ENCODE measurements at places on chromosomes 16 and 17.

- no peak for DNase-seq
Observed at GRCh38 chr17:75913537-75914210, 9.0 kb upstream of the MRPL38 start.

GRCh38 chr16:57371494-57372371, 557 bp upstream of the CX3CL1 start:
- DNase-seq = no peak

DNA sequence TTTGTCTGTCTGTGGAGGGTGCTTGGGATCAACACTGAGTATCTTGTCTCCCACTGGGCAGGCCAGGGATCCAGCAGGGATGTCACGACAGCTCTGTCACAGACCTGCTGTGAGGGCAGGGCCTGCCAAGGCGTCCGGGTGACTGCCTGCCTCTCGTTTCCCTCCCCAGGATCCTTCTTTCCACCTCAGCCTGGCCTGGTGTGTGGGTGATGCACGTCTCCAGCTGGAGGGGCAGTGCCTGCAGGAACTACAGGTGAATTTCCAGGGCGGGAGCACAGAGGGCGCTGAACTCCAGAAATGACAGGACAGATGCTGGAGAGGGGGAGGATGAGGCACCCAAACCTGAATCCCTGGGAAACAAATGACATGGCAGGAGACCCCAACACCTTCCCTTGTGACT, 6.8 kb upstream of the MMP15 start:
- DNase-seq = no peak

- DNase-seq = no peak
Observed at GRCh38 chr17:45149669-45150664, 1.7 kb downstream of the HEXIM1 start.

DNA sequence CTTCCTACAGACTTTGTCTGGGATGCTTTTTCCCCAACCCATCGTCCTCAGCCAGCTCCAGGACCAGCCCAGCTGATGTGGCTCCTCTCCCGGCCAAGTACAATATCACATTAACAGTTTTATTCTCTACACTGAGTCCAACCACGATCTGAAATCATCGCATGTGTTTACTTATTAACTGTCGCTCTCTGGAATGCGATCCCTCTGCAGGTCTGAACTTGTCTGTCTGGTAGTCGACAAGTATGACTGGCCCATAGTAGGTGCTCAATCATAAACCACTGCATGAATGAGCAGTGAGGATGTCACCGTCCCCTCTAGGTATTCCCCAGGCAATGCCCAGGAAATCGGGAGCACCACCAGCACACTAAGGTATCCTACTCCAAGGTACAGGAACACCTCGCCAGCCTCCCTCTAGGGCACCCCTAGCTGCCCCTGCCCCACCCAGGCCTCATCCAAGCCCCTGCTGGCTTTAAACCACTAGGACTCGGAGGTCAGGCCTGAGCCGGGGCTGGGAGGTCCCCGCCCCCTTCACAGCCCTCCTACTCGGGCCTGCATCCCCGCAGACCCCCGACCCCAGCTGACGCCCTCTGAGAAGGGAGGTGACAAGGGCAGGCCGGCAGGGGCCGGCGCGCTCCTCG, 27.7 kb downstream of the RTN4RL1 start:
- DNase-seq = no peak

GRCh38 chr17:2239882-2240430, 63.6 kb downstream of the SMG6 start:
- peak; percentile 5 for DNase-seq

DNA sequence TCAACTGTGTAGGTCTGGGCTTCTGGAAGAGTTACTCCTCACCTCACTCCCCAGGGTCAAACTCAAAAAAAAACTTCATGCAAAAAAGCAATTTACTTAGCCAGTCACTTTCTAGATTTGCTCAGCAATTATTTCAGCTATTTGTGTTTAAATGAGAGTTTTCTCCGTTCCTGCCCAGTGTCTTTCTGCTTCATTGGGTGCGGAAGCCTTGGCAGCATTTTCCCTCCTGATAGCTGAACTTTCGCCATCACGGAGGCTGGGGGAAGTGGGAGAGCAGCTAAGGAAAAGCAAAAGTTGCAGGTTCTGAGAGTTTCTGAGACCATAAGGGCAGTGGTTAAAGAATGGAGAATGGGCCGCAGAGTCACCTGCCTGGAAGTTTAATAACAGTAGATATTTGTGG, 287.1 kb upstream of the DYNLRB2 start:
- no peak for DNase-seq

DNA sequence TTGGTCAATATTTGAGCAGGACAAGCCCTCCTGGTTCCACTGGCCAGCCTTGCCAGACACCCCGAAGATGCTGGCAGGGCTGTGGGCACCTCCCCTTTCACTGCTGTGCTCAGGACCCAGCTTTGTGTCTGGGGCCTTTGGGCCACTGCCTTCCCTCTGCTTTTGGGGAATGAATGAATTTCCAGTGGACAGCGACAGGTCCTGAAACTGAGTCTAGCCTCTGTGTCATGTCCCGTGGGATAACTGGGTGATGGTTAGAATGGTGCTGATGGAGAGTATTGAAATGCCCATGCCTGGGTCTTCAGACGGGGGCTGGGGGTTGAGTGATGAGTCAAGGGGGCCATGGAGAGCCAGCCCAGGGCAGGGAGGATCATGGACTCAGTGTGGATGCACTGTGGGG, 135.8 kb downstream of the FOXL1 start:
- no peak for DNase-seq

- no peak for DNase-seq
Observed at GRCh38 chr17:79304884-79305283, 230.3 kb downstream of the ENGASE start.

DNA sequence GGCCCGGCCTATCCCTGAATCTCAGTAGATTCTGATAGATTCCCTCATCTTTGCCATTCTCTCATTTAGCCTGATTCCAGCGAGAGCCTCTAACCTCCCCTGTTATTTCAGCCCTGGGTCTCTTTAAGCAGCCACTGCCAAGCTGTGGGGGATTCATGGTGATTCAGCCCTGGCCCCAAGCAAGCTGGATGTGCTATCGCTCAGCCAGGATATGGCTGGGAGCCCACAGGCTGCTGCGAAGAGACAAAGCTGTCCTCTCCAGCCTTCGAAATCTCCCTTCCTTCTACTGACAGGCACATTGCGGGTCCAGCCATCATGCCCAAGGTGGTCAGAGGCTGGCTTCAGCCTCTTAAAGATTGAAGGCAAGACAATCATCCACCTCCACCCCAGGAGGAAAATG, 394.1 kb downstream of the SOX9 start:
- no peak for DNase-seq

DNA sequence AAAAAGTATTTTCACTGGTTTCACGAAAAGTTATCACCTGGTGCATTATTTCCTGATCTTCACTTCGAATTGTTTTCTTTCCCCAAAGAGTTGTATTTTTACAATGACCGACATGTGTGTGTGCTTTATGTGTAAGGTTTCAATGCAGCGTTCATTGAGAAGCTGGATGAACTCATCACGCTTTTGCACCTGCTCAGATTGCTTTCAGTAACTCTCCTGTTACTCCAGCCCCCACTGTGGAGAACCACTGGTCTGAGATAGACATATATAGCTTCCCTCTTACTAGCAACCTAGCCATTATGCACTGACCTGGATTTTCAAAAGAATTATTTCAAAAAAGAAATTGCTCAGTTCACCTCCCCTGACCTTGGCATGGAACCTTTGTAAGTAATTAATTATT, 178.3 kb upstream of the CHMP6 start:
- no peak for DNase-seq

DNA sequence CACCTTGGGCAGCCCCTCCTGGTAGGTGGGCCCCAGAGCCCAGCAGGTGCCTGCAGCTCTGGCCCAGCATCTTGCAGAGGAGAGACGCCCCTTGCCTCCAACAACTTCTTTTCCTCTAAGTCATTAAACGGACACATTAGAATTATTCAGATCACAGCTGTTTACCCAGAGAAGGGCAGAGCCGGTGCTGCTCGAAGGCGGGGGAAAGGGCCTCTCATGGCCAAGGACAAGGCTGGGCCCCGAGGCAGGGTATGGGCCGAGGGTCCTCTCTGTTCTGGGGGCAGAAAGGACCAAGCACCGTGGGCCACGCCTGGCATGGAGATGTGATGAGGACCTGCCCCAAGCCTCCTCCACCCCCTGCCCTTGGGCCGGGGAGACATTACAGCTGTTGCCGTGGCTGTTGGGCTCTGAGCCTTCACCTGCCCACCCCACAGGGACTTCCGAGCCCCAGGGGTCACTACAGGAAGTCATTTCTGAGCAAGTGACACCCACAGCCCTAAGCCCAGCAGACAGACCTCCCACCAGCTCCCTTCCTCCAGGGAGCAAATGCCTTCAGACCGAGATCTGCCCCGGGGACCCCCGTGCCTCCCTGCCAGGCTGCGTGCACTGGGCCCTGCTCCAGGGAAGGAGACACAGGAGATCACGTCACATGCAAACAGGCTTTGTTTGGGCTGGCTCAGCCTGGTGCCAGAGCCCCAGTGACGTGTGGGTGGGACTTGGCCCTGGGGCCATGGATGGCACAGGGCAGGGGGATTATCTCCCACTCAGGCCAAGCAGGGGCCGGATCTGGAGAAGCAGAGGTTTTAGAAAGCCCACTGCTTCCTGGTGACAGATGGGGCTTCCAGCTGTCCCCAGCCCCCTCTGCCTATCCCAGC, 699 bp upstream of the PVALEF start:
- no peak for DNase-seq

GRCh38 chr16:48409839-48410632, 24.8 kb upstream of the SIAH1 start:
- no peak for DNase-seq

GRCh38 chr16:21703589-21704174, 39.9 kb downstream of the OTOA start:
- DNase-seq = no peak

DNA sequence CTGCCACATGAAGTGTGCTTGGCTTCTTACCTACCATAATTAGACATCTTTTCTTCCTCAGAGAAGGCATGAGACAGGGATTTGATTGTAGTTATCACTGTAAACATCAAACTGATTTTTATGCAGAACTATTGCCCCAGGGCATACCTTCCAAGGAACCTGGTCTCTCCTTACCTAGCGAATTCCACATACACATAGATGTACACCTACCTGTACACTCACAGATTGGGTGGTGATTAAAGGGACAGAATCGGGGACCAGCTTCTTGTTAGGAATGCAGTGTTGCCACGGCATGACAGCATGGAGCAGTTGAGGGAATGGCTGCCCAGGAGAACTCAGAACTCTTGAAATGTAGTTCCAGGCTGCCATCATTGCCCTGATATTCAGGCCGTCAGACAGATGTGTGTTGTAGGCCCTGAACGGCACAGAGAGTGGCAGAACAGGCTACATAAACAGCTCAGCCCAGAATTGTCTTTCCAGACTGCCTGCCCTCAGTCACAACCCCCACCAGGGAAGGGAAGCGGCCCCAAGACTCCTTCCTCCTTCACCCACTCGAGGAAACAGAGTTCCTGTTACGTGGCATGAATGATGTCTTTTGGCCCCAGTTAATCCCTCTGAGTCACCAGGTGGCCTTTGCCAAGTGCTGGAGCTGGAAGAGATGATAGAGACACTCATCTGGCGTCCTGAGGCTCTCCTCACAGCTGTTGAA, 17.8 kb upstream of the NAGLU start:
- no peak for DNase-seq

DNA sequence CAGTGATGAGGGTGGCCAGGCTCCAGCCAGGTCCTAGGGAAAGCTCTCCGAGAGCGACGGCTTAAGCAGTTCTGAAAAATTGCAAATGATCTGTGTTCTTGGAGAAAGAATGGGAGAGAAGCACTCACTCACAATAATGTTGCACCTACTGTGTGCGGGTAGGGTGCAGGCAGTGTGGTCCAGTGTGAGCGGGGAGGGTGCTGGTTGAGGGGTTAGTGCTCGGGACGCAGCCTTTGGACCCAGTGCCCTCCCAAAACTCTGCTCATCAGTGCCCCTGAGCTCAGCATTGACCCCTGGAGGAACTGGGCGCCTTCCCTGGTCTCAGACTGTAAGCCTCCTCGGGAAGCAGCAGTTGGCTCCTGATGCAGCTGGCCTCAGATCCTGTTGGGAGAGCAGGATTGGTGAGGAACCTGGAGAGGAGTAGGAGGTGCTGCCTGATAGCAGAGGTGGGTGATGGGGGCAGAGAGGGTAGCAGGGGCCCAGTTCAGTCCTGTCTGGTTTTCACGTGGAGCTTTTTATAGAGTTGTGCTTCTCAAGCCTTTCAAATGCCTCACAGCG, 23.6 kb upstream of the ZNF750 start:
- no peak for DNase-seq

GRCh38 chr17:39548494-39549225, 59.1 kb downstream of the NEUROD2 start:
- DNase-seq = no peak

GRCh38 chr17:79219208-79219935, 144.7 kb downstream of the ENGASE start:
- DNase-seq = no peak

- DNase-seq = no peak
Observed at GRCh38 chr17:36468903-36469635, 17.4 kb upstream of the ZNHIT3 start.

GRCh38 chr17:82297714-82298537, 19.5 kb downstream of the CD7 start:
- peak; percentile 86 for DNase-seq

DNA sequence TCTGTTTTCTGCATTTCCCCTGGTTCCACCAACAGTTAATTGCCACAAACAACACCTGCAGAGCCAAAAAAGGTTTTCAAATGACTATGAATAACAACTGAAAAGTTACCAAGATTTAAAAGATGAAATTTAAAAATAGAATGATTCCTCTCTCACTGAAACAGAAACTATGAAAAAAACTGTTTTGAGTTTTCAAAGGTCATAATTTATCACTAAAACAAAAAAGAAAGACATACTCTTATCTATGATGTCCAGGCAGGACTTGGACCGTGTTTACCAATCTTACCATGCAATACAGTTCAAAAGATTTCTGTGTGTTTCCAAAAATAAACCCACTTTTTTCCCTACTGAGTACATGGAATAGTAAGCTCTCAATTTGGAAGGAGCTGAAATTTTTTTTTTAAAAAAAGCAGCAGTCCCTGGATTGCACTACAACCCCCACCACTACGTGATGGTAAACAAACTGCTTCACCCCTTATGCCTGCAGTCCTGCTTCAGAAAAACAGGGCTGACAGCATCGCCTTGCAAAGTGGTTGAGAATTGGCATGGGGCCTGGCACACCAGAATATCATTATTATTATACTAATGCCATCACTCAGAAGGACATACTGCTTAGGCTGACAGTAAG, 8.5 kb downstream of the TXNDC11 start:
- no peak for DNase-seq

- DNase-seq = peak; percentile 11
Observed at GRCh38 chr17:72710834-72711233, 381.7 kb downstream of the SLC39A11 start.

GRCh38 chr16:53629151-53629550, 74.5 kb downstream of the RPGRIP1L start:
- no peak for DNase-seq

- no peak for DNase-seq
Observed at GRCh38 chr16:29029168-29029994, 44.5 kb downstream of the LAT start.

- DNase-seq = no peak
Observed at GRCh38 chr17:34398990-34399389, 36.0 kb upstream of the CCL1 start.

- DNase-seq = no peak
Observed at GRCh38 chr17:57377094-57377493, 120.8 kb downstream of the MSI2 start.

GRCh38 chr17:74532115-74532514, 840 bp upstream of the CD300LB start:
- no peak for DNase-seq

All from NK-92 treated with Interleukin-12 subunit alpha and Interleukin-12 subunit beta, amount 100 ng/mL, for 24 hours (cell line).